ENCODE measurements at places on chromosomes 12 and 14.
A peak's percentile ranks its signal among the peaks of the same experiment; 100 is the strongest.

DNA sequence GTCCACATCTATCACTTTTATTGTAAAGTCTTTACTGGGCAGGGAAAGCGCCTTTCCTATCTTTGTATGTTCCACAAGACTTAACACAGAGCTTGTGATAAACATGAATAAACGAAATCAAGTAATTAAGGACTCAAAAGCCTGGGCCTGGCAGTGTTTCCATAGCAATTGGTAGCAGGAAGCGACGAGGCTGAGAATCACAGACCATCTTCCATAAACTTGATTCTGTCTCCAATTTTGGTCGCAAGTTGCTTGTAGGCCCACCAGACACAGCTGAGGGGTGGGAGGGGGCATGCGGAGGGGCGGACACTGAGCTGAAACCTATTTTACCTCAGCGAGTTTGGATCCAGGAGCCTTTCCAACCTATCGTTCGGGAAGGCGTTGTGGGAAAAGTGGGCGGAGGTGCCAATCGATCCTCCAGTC lies 302 bp downstream of the CCDC38 start:
- DNase-seq: no peak

GRCh38 chr14:95340201-95340697 lies 20.5 kb upstream of the CLMN start:
- no peak for DNase-seq

DNA sequence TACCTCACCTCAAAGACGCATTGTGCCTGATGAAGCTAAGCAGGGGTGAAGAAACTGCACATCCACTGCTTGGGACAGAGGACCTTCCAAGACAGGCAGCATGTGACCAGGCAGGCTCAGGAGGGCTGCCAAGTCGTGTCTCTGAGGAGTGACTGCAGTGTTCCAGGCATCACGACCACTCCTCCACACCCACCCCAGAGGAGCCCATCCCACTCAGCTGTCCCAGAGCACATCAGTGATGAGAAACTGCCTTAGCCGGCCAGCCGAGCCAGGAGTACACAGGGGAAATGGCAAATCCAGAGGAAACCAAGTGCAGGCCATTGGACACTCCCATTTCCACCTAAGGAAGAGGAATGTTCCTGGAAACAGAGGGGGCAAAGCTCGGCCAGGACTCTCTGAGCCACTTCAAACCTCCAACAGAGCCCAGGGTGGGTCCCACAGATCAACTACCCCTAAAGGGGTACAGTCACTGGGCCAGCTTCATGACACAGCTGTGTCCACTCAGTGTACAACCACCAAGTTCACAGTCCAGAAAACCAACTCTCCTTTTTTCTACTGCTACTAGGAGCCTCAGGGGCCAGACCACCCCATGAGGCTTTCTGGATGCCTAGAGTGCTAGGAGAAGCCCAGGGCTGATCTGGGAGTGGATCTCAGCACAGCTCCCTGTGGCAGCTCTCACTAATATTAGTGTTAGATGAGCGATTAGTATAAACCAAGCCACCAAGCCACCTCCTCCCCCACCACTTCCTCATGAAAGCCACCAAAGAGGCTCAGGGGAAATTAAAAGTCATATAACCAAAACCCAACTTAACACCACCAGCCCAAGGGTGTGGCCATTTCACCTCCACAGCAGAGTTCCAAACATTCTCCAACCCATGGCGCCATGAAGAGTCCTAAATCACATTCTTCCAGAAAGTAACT lies 15.4 kb downstream of the PXN start:
- DNase-seq: no peak

- DNase-seq: no peak
Observed at GRCh38 chr12:106308611-106309010, 6.1 kb downstream of the TCP11L2 start.

GRCh38 chr14:99707420-99707819 lies 23.3 kb downstream of the CYP46A1 start:
- DNase-seq: no peak

GRCh38 chr12:119229837-119230236 lies 51.1 kb downstream of the HSPB8 start:
- peak; percentile 35 for DNase-seq

- no peak for DNase-seq
Observed at GRCh38 chr12:52558781-52559445, 6.0 kb upstream of the KRT71 start.

- DNase-seq: no peak
Observed at GRCh38 chr14:63993992-63994391, 141.2 kb downstream of the SYNE2 start.

DNA sequence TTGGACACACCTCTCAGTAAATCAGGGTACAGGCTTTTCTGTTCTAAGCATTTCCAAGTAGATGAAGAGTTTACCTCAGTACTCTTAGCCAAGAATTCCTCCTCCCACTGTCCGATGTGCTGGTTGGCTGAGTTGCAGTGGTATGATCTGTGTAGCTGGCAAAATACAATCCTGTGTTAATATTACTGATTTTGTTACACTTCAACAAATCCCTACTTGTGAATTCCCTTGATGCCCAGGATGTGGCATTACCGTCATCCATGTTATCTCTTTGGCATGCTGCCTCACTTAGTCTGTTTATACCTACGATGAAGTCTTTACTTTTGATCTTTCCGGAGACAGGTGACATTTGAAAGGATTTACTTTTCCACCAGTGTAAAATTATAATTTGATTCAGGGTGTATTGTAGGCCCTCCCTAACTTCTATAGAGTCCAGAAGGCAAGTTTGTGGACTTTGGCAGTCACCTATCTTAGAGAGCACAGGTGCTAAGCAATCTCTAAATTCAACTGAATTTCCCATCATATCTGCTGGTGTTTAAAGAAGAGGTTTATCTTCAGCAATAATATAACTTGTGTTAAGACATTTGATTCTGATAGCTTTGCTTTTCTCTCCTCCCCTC lies 10.1 kb downstream of the CCDC196 start:
- DNase-seq: no peak

DNA sequence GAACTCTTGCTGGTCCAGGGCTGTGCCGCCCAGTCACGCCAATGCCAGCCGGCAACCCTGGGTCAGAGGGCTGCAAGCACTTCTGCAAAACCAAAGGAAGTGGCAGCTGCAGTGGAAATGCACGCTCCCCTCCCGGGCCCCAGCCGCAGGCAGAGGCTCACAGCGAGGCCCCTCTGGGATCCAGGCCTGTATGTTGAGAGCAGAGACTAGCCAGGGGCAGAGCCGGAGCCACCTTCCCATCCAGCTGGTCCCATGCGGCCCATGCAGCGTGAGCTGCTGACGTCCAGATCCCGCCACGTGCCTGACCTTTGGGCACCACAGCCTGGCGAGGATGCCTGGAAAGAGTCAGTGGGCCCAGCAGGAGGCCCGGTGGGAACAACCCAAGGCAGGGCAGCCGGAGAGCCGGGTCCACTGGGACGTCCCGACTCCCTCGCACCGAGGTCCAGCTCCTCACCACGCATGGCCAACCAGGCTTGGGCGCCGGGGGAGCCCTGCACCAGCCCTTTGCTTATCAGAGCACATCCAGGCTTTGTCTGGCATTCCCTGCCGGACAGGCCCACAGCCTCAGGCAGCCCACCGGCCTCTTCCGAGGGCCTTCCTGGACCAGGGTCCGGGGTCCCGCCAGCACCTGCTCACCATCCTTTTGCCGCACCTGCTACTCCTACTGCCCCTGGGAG lies 4.3 kb downstream of the GPR132 start:
- no peak for DNase-seq

DNA sequence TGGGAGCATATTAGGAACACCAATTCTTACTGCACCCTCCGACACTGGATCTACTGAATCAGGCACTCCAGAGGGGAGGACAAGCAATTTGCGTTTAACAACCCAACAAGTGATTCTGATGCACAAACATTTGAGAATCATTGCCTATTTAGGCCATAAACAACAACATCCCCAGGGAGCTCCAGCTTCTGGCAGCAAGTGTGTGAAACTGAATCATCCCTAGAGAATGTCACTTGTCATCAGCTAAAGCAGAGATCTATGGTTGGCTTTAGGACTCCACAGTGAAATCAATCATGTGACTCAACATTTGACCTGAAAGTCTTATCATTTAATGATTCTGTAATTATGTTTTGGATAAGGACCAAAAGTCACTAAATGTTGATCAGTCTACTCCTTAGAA lies 505.0 kb upstream of the FLRT2 start:
- DNase-seq: no peak

GRCh38 chr12:94793191-94793595 lies 142.8 kb upstream of the TMCC3 start:
- DNase-seq: peak; percentile 15

DNA sequence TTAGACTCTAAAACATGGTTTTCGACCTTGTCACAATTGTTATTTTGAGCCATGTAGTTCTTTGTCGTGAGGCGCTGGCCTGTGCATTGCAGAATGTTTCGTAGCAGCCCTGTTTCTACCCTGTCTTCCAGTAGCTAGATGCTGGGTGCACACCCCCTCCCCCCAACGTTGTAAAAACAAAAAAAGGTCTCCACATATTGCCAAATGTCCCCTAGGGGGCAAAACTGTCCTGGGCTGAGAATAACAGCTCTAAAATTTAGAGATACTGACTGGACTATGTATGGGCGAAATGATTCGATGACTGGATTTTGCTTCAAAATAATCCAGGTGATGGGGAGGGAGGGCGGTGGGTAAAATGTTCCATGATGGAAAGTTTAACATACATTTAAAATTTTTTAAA lies 126.1 kb upstream of the FUT8 start:
- peak; percentile 42 for DNase-seq

DNA sequence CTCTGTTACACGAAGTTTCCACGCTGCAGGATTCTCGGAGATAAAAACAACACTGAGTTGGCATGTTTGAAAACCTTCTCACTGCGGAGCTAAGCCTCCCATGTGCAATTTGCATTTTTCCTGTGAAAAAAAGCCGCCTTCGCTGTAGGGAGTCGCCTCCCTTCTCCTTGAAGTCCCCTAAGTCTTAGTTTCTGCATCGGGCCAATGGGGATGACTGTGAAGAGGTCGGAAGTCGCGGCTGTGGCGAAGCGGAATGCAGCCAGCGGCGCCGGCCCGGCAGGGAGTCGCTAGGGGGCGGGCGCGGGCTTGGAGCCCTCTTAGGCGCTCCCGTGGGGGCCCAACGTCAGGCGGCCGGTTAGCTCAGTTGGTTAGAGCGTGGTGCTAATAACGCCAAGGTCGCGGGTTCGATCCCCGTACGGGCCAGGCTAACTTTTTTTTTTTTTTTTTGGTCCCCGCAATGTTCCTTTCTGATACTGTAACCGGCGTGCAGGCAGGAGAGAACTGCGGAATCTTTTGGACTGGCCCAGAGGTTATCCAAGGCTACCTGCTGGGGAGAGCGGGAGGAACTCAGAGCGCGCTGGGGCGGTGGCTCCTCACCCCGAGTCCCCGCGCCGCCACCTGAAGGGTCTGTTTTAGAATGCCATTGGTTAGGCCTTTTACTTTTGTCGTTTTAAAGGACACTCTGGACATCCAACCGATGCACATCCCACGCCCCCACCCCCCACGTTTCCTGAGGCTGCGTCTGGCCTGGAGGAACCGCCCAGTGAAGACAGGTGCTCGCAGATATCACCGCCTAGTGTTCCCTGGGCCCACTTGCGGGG lies 2.6 kb upstream of the ZNF839 start:
- DNase-seq: peak; percentile 95

DNA sequence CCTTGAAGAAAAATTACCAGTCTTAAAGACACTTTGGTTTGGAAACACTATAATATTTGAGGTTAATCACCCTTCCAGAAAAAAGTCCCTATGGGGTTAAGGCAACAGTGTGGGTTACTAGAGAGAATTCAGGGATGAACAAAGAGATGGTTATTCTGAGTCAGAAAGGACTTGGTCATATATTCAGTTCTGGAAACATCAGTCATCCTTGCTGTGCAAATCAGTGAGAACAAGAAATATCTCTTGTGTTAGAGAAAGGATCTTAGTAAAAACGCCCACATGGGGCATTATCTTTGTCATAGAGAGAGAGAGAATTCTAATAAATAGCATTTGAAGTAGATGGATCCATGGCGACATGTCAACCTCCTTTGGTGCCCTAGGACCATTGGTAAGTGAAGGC lies 59.4 kb upstream of the E2F7 start:
- DNase-seq: peak; percentile 76

DNA sequence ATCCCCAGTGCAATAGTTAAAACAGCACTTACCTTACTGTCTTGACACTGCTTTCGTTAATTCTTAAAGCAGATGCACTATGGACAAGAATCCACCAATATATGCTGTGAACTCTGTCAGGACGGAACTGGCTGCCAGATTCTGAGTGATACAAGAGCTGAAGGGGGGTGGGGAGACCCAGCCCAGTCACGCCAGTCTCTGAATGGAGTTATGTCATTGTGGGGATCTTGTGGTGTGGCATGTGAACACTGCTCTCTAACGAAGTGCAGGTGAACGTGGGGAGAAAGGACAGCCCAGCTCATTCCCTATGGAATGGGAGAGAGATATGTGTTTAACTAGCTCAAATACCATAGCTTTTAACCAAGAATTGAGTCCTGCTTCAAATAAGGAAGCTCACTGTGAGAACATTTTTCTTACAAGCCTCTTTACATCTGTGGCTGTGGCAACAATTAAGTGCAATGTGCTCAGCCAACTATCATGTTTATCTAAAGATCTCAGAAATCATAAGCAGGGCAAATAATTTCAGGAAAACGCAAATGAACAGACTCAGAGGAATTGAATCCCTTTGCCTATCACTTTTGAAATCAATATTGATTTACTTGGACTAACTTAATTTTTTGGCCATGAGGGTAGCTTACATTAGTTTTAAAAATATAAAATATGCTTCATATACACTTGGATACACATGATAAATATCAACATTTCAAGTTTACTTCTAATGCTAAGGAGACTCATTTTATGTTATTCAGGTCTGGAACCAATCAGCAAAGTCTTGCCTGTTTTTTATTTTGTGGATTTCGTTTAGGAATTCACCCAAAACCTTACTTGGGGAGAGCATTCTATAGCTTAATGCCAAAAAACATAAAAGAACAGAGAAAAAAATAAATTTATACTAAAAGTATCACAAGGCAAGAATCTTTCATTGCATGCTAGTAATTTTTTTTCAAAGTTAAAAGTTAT lies at the start of gene LUM:
TSS of gene LUM (minus strand) at position 129 of the 960 bp plus-strand sequence. CDS start 2,515 bp downstream, outside the sequence.
- DNase-seq: peak; percentile 94

DNA sequence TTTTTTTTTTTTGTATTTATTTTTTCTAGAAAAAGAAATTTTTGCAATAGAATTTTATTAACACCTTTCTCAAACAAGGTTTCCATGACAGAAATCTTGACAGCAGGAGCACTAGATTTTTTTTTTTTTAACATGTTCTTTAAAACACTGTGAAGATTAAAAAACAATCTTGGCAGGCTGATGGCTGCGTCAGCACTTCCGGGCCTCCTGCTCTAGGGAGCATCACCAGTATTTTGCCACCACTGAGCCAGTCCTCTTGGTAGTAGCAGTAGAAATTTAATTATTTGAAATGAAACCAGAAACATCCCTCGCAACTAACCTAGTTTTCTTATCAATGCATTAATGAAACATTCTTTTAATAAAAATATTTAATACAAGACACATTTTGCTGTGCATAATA lies 99.6 kb downstream of the APAF1 start:
- no peak for DNase-seq

DNA sequence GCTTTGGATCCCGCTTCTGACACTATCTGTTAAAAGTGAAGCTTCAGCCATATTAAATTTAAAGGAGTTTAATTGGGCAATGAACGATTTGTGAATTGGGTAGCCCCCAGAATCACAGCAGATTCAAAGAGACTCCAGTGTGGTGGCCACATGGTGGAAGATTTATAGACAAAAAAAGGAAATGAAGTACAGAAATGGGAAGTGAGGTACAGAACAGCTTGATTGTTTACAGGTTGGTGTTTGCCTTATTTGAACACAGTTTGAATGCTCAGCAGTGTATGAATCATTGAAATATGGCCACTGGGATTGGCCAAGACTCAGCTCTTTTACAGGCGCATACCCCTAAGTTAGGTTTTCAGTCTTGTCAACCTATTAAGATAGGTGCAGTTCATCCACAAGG lies 21.9 kb downstream of the CCDC91 start:
- no peak for DNase-seq
